Hypothalamus (tissue), 51 donors: ENCODE measurements at places on chromosomes 3 and 15.

DNA sequence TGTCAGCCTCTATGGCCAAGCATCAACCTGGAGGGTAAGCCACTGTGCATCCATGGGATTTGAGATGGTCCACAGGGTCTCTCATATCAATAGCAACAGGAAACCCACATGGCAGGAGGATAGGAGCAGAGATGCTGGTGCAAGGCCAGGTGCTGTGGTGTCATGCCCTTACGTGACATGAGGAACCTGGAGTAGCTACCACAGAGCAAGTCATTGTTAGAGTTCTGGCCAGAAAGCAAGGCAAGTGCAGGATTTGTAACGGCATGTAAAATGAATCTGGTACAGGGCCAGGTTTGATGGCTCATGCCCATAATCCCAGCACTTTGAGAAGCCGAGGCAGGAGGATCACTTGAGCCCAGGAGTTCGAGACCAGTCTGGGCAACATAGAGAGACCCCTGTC lies 14.8 kb upstream of the ZNF774 start:
- DNase-seq, result no peak

DNA sequence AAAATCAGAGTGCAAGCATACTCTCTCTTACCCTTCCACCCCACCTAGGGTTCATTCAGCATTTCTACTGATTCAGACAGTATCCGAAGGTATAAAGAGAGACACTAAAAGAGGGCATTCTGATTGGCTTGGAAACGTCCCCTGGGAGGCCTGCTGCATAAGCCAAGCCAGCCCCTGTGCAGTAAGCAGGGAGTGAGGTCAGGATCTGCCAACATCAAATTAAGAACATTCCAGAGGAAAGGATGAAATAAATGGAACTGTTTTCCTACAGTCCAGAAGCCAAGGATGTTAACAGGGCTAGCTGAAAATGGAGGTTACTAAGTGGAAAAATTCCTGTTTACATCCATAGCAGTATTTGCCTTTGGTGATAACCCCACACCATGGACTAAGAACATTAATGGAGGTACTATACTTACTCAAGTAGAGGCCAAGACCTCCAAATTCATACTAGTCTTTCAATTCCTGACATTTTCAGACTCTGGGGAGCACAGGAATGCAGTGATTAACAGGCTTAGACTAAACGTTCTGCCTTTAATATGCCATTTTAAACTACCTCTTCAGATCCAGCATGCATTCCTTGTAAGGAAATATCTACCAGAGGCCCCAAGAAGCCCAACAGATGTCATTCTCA lies 34.5 kb downstream of the NPTN start:
- DNase-seq, result no peak

- DNase-seq, result no peak
Observed at GRCh38 chr3:16352428-16352827, 87.4 kb downstream of the OXNAD1 start.

- DNase-seq, result no peak
Observed at GRCh38 chr3:55091381-55092225, 163.7 kb upstream of the LRTM1 start.

DNA sequence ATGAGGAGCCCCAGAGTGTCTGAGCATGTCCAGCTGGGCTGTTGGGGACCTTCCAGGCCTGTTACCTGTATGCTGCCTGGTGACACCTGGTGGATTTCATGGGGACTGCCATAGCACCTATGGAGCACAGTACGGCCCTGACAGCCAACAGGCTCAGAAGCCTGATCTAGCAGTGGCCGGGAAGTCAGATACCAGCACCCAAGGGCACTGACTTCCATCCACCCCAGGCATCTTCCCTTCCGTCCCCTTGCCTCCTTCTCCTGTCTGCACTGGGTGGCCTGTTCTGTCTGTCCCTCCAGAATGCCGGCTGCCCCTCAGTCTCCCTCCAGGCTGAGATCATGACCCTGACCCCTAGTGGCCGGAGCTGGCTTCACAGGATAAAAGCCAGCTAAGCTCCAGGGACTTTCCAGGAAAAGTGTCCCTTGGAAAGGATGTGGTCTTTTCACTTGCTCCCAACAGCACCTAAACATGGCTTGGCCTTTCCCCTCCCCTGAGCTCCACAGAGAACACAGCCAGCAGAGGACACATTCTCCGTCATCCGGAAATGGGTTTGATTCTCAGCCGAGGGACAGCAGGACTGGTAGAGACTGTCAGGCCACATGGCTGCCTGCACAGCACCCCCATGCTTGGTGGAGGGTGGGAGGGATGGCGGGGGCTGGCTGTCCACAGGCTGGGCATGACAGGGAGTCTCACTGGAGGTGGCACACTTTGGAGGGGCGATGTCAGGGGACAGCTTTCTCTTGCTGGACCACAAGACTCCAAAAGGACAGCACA lies 9.5 kb downstream of the RPS17 start:
- no peak for DNase-seq

DNA sequence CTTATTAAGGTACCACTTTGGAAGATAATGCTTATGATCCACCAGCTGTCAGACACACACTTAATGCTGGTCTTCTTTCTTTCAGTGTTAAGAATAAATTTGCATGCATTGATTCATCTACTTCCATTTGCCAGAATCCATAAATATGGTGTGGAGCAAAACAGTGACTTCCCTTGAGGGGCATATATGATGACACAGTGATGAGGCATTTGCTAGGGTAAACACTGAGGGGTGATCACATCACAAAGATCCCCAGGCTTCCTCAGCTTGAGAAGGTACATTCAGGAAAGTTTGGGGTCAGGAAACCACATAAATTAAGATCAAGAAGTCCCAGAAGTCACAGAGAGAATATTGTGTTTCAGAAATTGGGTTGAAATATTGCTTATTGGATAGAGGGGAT lies 9.9 kb upstream of the ZBED2 start:
- DNase-seq, result no peak
